ENCODE measurements at places on chromosomes 5 and 9.

DNA sequence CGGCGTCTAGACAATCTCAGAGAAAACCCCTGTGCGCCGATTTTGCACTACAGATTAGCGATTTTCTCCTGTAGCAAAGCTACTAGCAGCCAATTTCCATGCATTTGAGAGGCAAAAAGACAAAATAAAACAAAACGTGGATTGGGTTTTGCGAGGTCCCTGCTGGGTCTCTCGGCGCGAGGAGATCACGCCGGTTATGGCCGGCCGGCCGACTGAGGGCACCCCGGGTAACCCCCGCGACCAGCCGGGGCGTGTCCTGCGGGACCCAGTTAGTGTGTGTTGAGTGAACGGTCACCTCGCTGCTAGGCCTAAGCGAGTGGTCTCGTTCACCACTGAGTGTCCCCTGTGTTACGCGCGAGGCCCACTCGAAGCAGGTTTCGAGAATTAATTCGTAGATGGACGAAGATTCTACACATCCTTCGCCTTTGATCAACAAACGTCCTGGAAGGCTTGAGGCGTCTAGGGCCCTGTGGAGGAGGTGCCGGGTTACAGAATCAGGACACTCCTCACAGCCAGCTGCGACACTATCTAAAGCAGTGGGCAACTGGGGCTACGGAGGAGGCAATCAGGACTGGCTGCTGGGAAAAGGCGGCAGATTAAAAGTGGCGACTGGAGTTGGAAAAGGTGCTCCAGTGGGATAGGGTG, 764 bp upstream of the VDAC1 start:
- no peak for DNase-seq

GRCh38 chr5:132834057-132834456, 3.6 kb upstream of the SHROOM1 start:
- no peak for DNase-seq

- no peak for DNase-seq
Measured at GRCh38 chr9:79745752-79746336, 174.1 kb downstream of the TLE4 start.

GRCh38 chr9:75866273-75866871, 24.1 kb upstream of the PCSK5 start:
- DNase-seq: no peak

GRCh38 chr5:133367984-133368383, 244.4 kb downstream of the FSTL4 start:
- no peak for DNase-seq

All from stimulated activated CD8-positive, alpha-beta memory T cell treated with anti-CD3 and anti-CD28 coated beads, Interleukin-2, amount 100 ng/mL, for 1 hour (primary cell).